ENCODE measurements at places on chromosomes 3 and 15. TPM values are rescaled to one million over a fixed set of nuclear protein-coding genes. Genes with fewer than 3 reads are reported as not detected.

Gene HGD
- 0.49 TPM for total RNA-seq

Gene SEC61A1
- total RNA-seq = 123 TPM

- no peaks in the 10 kb centered on the region for H3K36me3 ChIP-seq
- H3K27me3 ChIP-seq = peaks cover 28% of the 10 kb centered on the region
- H3K4me1 ChIP-seq = no peaks in the 10 kb centered on the region
- H3K4me3 ChIP-seq = no peak overlapping the region
- no peak for DNase-seq
Observed at GRCh38 chr3:182737825-182738224, 55.5 kb upstream of the ATP11B start.

DNA sequence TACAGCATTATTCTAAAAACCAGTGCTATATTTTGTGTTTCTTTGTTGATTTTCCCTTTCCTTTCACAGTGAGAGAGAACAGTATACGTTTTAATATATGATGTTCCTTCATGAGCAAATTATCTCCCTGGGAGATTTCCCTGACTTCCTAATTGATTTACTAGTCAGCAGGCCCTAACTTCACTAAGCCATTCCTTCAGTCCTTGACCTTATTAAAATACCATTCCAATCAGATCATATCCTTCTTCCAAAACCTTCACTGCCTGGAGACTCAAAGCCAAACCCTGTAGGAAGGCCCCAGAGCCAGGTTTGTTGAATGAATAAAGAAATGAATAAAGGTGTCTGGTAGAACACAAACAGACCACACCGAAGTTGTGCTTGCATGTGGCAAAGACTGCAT is 43.8 kb upstream of the ARHGEF3 start:
- H3K27me3 ChIP-seq = no peaks in the 10 kb centered on the region
- DNase-seq = no peak
- H3K27ac ChIP-seq = no peak overlapping the region
- no peak overlapping the region for H3K4me3 ChIP-seq
- peaks cover 4% of the 10 kb centered on the region for H3K4me1 ChIP-seq

DNA sequence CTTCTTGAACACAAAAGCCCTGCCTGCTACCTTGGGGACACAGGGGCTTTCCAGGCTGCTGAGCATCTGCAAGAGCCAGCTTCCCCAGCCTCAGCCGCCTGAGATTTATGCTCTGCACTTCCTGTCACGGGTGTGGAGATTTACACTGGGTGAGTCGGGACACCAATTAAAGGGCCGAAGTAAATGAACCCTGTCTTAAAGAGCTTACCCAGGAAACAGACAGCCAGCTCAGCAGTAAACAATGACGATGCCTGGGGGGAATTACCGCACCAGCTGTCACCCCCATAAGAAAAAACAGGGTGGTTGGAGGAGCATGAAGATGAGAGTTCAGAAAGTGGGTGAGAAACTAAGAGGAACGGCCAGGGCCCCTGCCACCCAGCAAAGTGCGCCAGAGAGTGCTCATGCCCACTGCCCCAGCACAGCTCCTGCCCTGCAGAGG is 37.5 kb upstream of the IQSEC1 start:
- DNase-seq = no peak
- no peaks in the 10 kb centered on the region for H3K36me3 ChIP-seq
- H3K4me3 ChIP-seq = no peak overlapping the region
- H3K4me1 ChIP-seq = peaks cover 5% of the 10 kb centered on the region
- no peak overlapping the region for H3K27ac ChIP-seq
- H3K27me3 ChIP-seq = peaks cover 4% of the 10 kb centered on the region

DNA sequence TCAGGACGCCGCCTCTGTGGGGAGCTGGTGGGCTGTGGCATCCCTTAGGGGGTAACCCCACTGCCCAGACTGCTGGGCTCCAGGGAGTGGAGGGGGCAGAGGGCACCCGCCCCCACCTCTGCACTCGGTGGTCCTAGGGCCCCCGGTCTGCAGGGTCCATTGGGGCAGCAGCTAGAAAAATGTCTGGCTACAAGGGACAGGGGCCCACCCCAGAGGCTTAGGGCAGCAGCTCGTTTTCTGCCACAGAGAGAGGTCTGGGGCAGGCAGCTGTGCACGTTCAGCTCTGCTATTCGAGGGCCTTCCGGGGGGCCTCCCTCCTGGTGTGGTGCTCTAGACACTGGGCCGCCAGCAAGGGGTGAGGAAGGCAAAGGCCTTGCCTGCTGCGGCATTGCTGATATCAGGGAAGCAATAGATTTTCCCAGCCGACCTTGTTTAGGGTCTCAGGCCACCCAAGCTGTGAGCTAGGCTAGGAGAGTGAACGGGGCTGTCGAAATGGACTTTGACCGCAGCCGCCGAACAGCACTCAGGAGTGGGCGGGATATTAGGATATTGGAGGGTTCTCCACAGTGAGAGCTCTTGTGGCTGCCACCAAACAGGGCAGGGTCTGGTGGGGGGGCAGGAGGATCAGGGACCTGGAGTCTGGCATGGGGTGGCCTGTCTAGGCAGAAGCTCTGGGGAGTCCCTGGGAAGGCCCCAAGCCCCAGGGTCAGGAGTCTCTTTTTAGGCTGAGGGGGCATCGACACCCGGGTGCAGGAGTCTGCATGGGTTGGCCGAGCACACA is 61.4 kb upstream of the KLF13 start:
- peak; percentile 38 for DNase-seq
- H3K36me3 ChIP-seq = no peaks in the 10 kb centered on the region
- peak overlapping the region; percentile 94 for H3K27ac ChIP-seq
- peaks cover 67% of the 10 kb centered on the region for H3K4me1 ChIP-seq
- H3K27me3 ChIP-seq = no peaks in the 10 kb centered on the region
- H3K4me3 ChIP-seq = no peak overlapping the region
